Stimulated activated naive CD8-positive, alpha-beta T cell treated with anti-CD3 and anti-CD28 coated beads, Interleukin-15, amount 100 ng/mL, for 72 hours (primary cell): ENCODE measurements at places on chromosomes 6 and 20.

GRCh38 chr6:119133400-119133799, 54.9 kb upstream of the FAM184A start:
- no peak for DNase-seq

DNA sequence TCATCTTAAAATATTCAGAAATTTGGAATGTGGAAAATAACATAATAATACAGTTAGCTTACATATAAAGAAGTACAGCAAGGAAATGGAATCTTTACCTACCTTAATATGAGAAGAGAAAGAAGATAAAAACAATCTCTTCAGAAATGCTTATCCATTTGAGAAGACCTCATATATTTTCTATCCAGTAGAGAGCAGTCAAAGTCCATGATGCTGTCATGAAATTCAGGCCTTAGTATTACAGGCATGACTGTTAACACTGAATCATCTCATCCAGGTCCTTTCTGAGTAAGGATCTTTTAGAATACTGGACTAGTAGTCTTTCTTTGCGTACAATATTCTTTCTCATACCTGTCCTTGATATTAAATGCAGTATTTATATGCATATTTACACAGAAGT, 713.4 kb downstream of the CD109 start:
- DNase-seq = no peak

GRCh38 chr6:152146385-152146784, 338.9 kb downstream of the ESR1 start:
- DNase-seq = no peak

- no peak for DNase-seq
Observed at GRCh38 chr6:157092736-157093135, 230.6 kb downstream of the TMEM242 start.
